Bronchial smooth muscle cell (primary cell): ENCODE measurements at places on chromosomes 3 and 15. TPM values are rescaled to one million over a fixed set of nuclear protein-coding genes. Genes with fewer than 3 reads are reported as not detected.

SLC24A5 gene
- not detected in 2 replicates for total RNA-seq

CAMKV gene
- total RNA-seq, result not detected in 2 replicates

XCR1 gene
- total RNA-seq, result under 0.01 TPM in 1 of 2 replicates, not detected in the other

DAZL gene
- total RNA-seq, result not detected in 2 replicates

FAM227B gene
- total RNA-seq, result 3.8 and 5.8 TPM in 2 replicates

FANCD2OS gene
- total RNA-seq, result not detected in 2 replicates

CAMK2N2 gene
- 0.16 TPM in 1 of 2 replicates, not detected in the other for total RNA-seq

CIAO2A gene
- 34.3 and 82.7 TPM in 2 replicates for total RNA-seq

FBXW12 gene
- not detected in 2 replicates for total RNA-seq

NKTR gene
- total RNA-seq, result 27.8 and 52.8 TPM in 2 replicates

ALPK3 gene
- total RNA-seq, result 0.16 and 0.17 TPM in 2 replicates

BBS4 gene
- 17.1 and 24.3 TPM in 2 replicates for total RNA-seq

TAGLN3 gene
- total RNA-seq, result 0.69 and 4.4 TPM in 2 replicates

LSMEM2 gene
- not detected in 2 replicates for total RNA-seq

RPUSD2 gene
- 10.9 and 14.6 TPM in 2 replicates for total RNA-seq

GOLGA6A gene
- under 0.01 TPM in 2 replicates for total RNA-seq

SRGAP3 gene
- 6.0 and 9.8 TPM in 2 replicates for total RNA-seq

ZDHHC19 gene
- total RNA-seq, result not detected in 2 replicates

ACAN gene
- total RNA-seq, result under 0.01 and 0.09 TPM in 2 replicates

TGFBR2 gene
- total RNA-seq, result 75.4 and 110 TPM in 2 replicates

ISL2 gene
- total RNA-seq, result 1.1 and 6.7 TPM in 2 replicates

CD86 gene
- total RNA-seq, result not detected in 2 replicates

LIPH gene
- under 0.01 TPM in 1 of 2 replicates, not detected in the other for total RNA-seq

PLA2G4F gene
- total RNA-seq, result under 0.01 TPM in 1 of 2 replicates, not detected in the other

KCNMB3 gene
- 0.94 and 1.3 TPM in 2 replicates for total RNA-seq

KNG1 gene
- not detected in 2 replicates for total RNA-seq

CFAP20DC gene
- total RNA-seq, result 1.0 and 1.6 TPM in 2 replicates

IGDCC3 gene
- total RNA-seq, result not detected in 2 replicates

MST1R gene
- 0.32 and 0.86 TPM in 2 replicates for total RNA-seq

TGM5 gene
- not detected in 2 replicates for total RNA-seq

STXBP5L gene
- not detected in 2 replicates for total RNA-seq

GHSR gene
- not detected in 2 replicates for total RNA-seq

SLC12A8 gene
- total RNA-seq, result 2.8 and 6.4 TPM in 2 replicates

IQCF5 gene
- not detected in 2 replicates for total RNA-seq

GNAT1 gene
- total RNA-seq, result not detected in 2 replicates

MAGI1 gene
- total RNA-seq, result 6.6 and 11.3 TPM in 2 replicates

FEZF2 gene
- not detected in 2 replicates for total RNA-seq

IGF2BP2 gene
- total RNA-seq, result 16.7 and 18.6 TPM in 2 replicates

UBE2Q2 gene
- total RNA-seq, result 42.2 and 68.9 TPM in 2 replicates

ADAMTS17 gene
- total RNA-seq, result 0.09 TPM in 1 of 2 replicates, not detected in the other

AADAC gene
- 0.09 and 0.63 TPM in 2 replicates for total RNA-seq

HEG1 gene
- total RNA-seq, result 52.5 and 54.3 TPM in 2 replicates
